SHP77 (cell line): ENCODE measurements at places on chromosomes 11 and 22.
A peak's percentile ranks its signal among the peaks of the same experiment; 100 is the strongest.

- DNase-seq, result peak; percentile 30
These were observed 32.4 kb downstream of the NF2 start for GRCh38 chr22:29635734-29636357.

DNA sequence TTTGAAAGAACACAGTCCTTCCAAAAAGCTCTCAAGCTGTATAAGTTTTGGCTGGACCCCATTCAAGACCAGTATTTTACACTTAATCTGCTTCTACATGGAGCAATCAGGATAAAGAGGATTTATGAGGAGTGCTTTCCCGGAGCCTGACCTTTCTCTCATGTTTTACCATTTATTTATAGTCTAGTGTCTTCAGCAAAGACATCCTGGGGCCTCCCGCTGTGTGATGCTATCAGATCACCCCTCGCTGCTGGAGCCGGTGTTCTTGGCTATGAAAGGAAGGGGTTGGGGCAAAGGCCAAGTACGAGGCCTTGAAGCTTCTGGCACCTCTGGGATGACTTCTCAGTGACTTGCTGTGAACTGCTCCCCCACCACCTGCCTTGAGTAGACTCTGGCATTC lies 189.6 kb downstream of the ADAMTS15 start:
- no peak for DNase-seq

DNA sequence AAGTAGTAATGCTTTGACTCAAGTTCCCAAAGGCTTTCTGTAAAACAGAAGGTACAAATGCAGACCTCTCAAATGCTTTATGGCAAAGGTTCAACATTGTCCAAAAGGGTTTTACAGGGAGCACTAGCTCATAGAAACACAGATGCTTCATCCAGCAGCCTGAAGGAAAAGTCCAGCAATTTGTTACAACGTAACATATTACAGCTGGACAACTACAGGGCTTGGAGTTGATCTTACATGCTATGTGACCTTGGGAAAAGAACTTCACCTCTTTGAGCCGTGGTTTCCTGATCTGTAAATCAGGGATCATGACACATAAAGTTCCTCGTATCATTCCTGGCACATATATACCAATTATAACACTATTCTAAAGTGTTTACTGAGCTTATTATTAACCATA lies 84.9 kb downstream of the DDIAS start:
- no peak for DNase-seq

DNA sequence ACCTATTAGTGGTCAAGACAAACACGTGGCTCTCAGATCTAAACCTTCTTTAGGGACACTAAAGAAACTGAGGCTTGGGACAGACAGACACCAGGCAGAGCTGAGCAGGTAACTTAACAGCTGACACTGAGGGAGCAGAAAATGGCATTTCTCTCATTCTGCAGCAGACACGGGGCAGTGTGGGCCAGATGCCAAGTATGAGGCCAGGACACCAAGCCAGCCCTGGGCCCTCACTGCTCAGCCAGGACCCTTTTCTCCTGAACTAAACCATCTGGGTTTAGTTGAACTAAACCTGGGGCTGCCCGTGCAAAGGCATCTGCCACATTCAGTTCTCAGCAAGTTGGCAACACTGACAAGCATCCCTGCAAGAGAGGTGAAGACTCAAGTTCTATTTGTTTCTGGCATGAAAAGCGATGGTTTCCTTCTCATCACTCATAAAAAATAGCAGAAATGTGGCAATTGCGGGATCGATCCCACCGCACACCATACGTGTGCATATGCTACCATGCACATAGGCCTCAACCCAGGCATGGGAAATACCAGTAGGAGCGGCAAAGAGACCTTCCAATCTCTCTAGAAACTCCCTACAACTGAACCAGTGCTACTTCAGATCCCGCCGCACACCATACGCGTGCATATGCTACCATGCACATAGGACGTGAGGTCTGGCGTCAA lies 100.1 kb upstream of the BID start:
- DNase-seq, result no peak

GRCh38 chr11:120977266-120978137 lies 46.4 kb upstream of the TBCEL start:
- no peak for DNase-seq

GRCh38 chr11:12430954-12431595 lies 53.7 kb downstream of the PARVA start:
- DNase-seq, result no peak

GRCh38 chr11:119872611-119873310 lies 143.8 kb upstream of the NECTIN1 start:
- no peak for DNase-seq

DNA sequence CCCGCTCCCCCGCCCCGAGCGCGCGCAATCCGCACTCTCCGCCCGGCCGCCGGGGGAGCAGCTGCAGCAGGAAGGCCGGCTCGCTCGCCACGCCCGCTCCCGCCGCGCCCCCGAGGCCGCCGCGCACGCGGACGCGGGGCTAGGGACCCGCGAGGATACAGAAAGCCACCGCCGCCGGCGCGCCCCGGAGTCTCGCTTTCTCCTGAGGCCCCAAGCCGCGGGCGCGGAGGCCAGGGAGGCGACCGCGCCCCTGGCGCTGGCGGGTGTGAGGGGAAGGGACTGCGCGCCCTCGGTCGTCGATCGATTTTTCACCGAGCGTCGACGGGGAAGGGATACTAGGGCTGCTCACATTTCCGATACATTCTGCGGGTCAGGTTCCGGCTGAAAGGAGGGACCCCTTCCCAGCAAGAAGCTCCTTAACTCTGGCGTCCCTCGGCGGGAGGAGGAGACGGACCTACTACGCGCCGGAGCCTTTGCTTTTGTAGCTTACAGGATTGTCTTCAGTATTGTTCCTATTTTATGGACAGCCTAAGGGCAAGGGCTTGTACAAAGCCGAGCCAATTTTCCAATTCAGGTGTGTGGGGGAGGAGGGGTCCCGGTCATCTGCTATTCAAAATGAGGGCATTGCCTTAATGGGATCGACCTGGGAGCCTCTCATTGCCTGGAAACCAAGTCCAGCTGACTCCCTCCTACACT lies 416 bp upstream of the GAB2 start:
- DNase-seq, result peak; percentile 93

GRCh38 chr11:108852701-108853100 lies 187.8 kb downstream of the DDX10 start:
- no peak for DNase-seq

GRCh38 chr22:46195487-46196165 lies 45.3 kb downstream of the PPARA start:
- peak; percentile 17 for DNase-seq

- no peak for DNase-seq
These were observed 1068.3 kb downstream of the OPCML start for GRCh38 chr11:132464003-132464342.

DNA sequence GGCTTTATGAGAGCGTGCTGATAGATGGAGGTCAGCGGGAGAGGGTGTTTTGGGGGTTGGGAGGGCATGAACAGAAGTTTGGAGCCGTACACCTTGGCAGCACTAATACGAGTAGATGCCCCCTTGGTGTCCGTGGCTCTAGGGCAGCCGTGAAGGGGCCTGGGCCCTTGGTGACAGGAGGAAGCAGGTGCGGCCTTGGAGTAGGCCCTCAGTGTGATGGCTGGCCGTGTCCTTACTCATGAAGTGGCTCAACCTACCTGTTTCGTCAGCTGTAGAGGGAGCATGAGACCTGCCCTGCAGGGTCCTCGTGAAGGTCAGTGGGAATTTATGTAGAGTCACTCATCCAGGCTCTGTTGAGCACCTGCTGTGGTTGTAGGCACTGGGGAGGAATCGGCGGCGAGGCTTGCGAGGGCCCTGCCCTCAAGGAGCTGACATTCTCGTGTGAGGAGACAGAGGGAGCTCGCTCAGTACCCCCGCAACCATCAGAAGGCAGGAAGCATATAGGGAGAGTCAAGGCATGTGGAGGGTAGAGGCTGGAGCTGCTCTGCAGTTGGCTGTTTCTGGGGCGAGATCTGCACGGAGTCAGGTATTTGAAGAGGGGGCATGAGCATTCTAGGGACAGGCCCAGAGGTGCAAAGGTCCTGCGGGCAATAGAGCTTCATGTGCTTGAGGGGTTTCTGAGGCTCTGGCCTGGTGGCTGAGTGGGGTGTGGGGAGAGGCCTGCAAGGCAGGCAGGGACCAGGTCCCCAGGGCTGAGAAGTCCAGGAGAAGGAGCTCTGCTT lies 39.6 kb downstream of the TBC1D22A start:
- no peak for DNase-seq
